ENCODE measurements at places on chromosomes 7 and 10. TPM values are rescaled to one million over a fixed set of nuclear protein-coding genes. Genes with fewer than 3 reads are reported as not detected.

DNA sequence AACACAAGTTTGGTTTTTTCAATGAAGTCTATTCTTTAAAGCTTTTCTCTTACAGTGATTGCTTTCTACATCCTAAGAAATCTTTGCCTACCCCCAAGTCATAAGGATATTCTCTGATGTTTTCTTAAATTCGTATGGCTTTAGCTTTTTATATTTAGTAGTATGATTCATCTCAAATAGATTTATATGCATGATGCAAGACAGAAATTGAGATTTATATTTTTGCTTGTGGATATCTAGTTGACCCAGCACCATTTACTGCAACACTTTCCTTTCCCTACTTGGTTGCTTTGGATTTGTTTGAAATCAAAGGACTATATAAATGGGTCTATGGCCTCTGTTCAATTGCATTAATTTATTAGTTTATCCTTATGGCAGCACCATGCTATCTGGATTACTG, 113.9 kb downstream of the ZNF438 start:
- no peak for DNase-seq

DNA sequence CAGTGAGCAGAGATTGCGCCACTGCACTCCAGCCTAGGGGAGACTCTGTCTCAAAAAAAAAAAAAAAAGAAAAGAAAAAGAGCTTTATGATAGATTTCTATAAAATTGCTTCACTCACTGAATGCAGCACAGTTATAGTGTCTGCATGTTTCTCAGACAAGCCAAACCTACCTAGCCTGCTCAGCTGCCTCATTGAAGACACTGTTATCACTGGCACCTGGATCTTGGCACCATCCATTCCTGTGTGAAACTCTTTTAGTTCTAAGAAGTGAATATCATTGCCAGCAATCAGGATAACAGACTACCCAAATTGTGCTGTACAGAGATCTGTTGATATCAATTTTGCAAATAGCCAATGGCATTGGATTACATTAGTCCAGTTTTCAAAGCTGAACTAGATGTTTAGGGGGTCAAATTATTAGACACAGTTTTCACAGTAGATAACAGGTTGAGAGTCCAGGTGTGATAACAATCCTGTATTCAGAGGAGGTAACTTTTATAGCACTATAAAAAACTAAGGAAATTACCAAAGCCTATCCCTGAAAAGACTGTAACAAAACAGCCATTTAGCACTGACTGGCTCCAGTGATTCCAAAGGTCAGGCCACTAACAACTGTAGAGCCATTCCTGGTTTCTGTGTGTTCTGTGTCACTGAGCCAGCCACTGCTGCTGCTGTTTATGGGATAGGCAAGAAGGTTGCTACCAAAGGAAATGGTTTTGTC, 17.1 kb downstream of the PDSS1 start:
- DNase-seq, result no peak

DNA sequence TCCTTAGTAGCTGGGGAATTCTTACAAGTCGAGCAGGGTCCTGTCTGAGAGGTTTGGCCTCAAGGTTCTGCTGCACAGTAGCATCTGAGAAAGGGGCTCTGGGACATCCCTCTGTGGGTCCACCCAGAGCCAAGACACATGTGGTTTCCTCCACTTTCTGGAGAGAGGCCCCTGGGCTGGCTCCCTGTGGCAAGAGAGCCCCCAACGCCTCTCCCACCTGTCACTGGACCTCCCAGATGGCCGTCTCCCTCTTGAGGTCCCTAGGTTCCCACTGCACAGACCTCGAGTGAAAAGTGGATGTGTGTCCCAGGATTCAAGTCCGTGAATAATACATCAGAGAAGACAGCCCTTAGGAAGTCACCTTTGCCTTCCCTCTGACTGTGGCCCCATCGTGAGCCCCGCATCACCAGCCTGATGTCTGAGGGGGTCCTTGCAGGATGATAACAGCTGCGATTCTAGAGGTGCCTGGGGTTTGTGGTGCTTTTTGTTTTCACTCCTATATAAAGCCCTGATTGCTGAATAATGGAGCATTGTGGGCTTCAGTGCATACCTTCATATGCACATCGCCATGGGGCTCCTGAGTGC, 319.0 kb downstream of the GLRX3 start:
- no peak for DNase-seq

CCDC3 gene
- 12.3 TPM for total RNA-seq

GRCh38 chr10:63456437-63457210, 9.2 kb downstream of the JMJD1C start:
- DNase-seq, result no peak

GRCh38 chr10:1159131-1160061, 103.2 kb downstream of the WDR37 start:
- DNase-seq, result peak; percentile 48

DYDC2 gene
- 1.9 TPM for total RNA-seq

- no peak for DNase-seq
These were observed 225.6 kb downstream of the PTPRN2 start for GRCh38 chr7:158362001-158362400.

DNA sequence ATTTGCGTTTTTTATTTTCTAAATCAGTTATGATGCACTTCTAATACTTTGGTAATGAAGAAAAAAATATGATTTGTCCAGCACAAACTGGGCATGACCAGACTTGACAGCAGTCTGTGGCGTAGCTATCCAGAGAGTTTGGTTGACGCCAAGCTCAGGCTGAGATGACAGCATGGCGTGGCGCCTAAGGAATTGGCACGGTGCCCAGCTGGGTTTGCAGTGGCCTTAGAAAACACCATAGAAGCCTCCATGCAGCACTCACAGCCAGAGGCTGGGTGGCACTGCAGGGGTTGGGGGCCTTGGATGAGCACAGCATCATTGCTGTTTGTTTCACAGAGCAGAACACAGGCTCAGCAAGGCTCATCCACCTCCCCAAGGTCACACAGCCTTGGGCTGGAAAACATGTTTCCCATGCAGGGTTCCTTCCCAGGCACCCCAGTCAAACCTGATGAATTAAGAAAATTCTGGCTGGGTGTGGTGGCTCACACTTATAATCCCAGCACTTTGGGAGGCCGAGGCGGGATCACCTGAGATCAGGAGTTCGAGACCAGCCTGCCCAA, 88.9 kb downstream of the GTF2IRD1 start:
- DNase-seq, result no peak

- peak; percentile 76 for DNase-seq
These were observed 11.3 kb downstream of the GPRIN2 start for GRCh38 chr10:46544989-46545791.

CRHR2 gene
- total RNA-seq, result not detected

- DNase-seq, result no peak
These were observed 11.8 kb upstream of the OPN4 start for GRCh38 chr10:86642499-86642898.

SLC39A12 gene
- total RNA-seq, result not detected

DNA sequence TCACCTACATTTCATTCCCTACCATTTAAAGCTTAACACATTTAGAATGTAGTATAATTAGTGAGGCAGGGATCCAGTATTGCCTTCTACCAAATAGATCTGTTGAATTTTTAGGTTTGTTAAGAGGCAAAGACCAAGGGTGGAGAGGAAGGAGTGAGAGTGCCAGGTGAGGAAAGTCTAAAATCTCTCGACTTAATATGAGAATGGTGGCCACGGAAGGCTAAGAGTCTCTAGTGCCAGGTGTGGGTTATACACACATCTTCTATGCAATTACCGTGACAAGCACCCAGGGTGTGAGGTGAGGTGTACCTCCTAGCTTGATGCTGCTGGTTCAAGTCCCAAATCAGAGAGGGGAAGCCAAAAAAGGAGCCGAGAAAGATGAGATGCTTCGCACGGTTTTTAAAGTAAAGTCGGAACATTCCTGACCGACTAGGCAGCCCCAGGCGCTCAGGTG, 439 bp downstream of the IQUB start:
- no peak for DNase-seq

CPXM2 gene
- 1.7 TPM for total RNA-seq

TUBAL3 gene
- total RNA-seq, result not detected

DNA sequence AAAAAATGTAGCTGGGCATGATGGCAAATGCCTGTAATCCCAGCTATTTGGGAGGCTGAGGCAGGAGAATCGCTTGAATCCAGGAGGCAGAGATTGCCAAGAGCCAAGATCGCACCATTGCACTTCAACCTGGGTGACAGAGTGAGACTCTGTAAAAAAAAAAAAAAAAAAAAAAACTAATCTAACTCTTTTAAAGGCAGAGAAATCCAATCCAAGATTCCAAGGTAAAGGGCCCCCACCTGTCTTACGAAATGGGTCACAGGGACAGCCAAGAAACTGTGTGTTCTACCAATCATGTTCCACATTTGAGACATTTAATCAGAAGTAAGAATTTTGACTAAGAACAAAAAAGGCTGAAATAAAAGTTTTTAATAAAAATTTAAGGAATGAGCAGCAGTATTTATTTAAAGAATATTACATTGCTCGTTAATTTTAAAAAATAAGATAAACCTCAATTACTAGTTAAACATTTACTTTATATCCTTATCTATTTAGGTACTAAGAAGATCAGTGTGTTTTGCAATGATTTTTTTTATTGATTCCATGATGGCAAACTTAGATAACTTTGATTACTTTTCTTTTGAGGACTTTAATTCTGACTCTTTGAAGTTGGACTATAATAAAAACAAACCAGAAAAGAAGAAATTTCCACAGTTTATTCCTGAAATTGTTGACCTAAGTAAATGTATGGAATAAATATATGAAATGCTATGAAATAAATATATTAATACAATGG, 6.7 kb upstream of the OAT start:
- no peak for DNase-seq

DNA sequence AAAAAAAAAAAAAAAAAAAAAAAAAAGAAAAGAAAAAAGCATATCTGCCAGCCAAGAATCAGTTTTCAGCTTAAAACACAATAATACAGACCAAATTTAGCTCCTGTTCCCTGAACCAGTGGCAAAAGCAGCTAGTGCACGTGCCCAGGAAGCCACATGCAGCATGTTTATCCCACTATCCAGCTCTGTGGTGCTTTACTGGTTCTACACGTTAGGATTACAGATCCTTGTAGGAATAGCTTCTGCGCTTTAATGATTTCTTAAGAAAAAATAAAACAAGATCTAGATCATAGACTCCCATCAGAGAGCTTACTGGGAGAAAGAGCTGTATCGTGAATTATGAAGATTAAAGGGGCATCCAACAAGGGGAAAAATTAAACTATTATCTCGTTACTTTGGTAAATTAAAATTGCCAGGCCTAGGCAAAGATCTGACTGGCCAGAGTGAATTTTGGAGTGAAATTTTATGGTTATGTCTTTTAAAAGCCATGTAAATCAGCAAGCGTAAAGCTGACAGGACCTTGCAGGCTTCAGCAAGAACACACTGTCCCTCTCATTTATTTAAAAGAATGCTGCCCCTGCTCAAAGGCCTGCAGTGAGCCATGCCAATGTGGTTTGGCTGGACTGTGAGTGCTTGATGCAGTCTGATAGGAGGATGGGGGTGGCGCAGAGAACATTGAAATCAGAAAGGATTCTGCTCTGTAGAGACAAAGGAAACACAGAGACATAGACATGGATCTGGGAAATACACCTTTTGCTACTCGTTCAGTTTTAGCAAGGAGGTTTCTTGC, 177.3 kb upstream of the PHYHIPL start:
- no peak for DNase-seq

DNA sequence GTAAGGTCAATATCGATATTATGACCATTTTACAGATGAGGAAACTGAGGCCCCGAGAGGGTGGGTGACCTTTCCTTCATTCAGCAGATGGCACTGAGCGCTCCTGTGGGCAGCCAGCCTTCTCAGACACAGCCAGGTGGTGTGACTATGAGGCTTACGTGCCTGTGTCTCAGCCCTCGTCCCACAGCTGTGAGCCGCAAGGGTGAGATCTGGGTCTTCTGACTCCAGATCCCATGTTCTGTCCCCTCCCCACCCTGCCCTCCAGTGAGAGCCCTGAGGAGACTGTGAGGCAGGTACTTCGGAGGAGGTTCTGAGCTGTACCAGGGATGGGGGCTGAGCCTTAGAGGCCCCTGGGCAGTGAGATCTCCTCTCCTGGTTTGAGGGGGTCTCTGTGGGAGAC, 613.8 kb upstream of the FOXK1 start:
- DNase-seq, result peak; percentile 27

FAM180A gene
- total RNA-seq, result not detected

- peak; percentile 64 for DNase-seq
These were observed 30.5 kb downstream of the LRMDA start for GRCh38 chr10:75461672-75462649.

- no peak for DNase-seq
These were observed 60.6 kb upstream of the KLF14 start for GRCh38 chr7:130794619-130794922.

GRCh38 chr7:41796331-41796730, 93.4 kb upstream of the INHBA start:
- no peak for DNase-seq

ALDH18A1 gene
- total RNA-seq, result 132 TPM

TNRC18 gene
- 103 TPM for total RNA-seq

GRCh38 chr7:138666385-138666784, 34.8 kb downstream of the SVOPL start:
- DNase-seq, result no peak

DNA sequence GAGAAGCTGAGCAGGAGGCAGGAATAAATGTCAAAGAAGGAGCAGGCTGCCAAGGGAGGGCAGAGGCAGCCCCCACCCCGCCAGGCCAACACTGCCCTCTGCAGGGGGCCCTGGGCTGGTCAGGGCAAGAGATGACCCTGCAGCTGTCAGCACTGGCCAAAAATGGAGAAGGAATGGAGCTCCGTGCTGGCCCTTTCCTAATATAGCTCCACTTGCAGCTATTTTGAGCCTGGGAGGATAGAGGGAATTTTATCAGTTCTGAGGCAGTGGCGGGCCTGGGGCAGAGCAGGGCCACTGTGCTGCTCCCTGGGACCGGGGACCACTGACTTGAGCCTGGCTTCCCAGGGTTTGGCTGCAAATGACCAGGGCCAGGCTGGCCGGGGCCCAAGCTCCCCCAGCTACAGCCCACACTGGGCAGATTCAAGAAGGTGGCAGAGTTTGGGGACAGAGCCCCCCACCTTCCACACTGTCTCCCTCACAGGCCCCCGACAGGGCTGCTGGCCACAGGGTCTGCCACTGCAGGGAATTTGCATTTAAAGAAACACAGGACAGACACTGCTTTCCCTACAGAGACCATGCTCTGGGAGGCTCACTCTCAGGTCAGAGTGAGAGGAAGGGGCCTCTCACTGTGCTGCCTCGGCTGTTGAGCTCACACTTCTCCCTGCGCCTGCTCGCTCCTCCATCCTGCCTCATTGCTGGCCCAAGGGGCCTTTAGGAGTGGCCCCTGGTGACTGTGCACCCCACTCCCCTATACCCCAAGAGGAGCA, 16.2 kb downstream of the LDB3 start:
- DNase-seq, result peak; percentile 89

CRTAC1 gene
- total RNA-seq, result 0.11 TPM

- no peak for DNase-seq
These were observed 82.7 kb downstream of the SMURF1 start for GRCh38 chr7:99061001-99061776.

GRCh38 chr7:102446387-102447156, 13.2 kb downstream of the ORAI2 start:
- no peak for DNase-seq

AIMP2 gene
- total RNA-seq, result 29.7 TPM

All from endodermal cell (in vitro differentiated cells).